Naive thymus-derived CD4-positive, alpha-beta T cell (primary cell): ENCODE measurements at places on chromosomes 7 and 10. TPM values are rescaled to one million over a fixed set of nuclear protein-coding genes. Genes with fewer than 3 reads are reported as not detected.

DNA sequence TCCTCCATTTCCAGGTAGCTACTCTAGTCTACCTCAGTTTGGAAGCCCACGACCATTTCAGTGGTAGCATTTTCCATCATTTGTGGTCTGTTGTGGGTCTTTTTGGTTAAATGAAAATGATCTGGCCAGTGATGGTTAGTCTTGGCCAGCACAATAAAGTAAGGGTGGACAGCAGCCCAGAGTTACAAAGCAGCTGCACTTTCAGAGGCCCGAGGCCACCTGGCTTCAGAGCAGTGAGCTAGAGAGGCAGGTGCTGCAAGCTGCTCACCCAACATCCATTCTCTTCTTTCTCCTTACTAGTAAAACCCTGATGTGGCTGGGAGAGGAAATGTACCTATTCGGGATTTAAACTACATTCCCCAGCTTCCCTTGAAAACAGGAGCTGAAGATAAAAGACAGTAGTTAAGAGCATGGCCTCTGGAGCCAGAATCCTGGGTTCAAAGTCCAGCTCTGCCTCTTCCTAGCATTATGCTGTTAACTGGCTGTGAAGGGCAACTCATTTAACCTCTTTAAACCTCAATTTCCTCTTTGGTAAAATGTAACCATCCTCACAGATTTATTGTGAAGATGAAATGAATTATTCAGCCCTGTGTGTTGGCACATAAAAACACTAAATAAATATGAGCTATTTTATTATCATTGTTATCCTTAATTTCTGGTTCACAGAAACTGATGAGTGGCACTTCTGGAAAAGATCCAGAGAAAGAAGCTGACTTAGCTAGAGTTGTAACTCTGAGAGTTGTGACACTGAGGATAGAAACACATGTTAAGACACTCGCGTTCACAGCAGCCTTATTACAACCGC lies 517.4 kb downstream of the PARD3 start:
- no peak for DNase-seq

DNA sequence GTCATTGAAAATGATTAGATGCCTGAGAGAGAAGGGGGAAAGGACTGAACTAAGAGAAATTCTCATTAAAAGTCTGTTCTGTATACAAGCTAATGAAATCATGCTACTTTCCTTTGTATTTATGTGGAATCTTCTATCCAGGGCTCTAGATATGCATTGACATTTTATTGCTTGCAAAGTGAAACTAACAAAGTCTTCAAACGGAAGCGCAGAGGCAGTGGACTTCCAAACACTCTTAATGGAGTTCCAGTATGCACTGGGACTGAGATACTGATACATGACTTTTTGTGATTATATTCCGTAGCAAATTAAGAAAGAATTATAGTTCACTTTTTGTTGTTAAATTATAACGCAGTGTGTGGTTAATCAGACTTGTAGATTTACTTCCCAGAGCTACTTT lies 166.8 kb upstream of the TBX20 start:
- DNase-seq, result no peak

GRCh38 chr7:36083626-36084380 lies 69.3 kb upstream of the EEPD1 start:
- no peak for DNase-seq

Gene PHYHIPL
- total RNA-seq, result not detected

Gene ZNF488
- not detected for total RNA-seq
